ENCODE measurements at places on chromosomes 3 and 15.

GRCh38 chr3:37853691-37854413 lies 7.8 kb upstream of the CTDSPL start:
- peak; percentile 69 for DNase-seq

- DNase-seq: no peak
Measured at GRCh38 chr3:46881596-46882376, 4.3 kb downstream of the PTH1R start.

DNA sequence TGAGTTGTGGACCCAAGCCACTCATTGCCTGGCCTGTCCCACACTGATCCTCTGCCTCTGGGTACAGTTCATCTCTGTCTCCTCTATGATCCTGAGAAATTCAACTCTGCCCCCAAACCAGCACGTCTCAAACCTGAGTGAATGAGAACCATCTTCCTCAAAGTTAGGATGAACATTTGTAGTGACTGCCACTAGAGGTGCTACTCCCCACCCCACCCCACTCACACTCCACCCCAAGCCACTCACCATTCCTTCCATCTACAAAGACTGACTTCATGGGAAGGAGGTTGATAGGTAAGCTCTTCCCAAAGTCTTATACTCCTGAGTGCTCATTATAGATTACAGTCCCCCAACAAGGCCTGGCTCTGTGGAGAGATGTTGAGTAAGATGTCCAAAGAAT lies 43.8 kb downstream of the NEK10 start:
- DNase-seq: no peak

- no peak for DNase-seq
Measured at GRCh38 chr3:159624616-159625015, 364.0 kb upstream of the IL12A start.

GRCh38 chr15:90945091-90945490 lies 9.6 kb upstream of the RCCD1 start:
- no peak for DNase-seq

DNA sequence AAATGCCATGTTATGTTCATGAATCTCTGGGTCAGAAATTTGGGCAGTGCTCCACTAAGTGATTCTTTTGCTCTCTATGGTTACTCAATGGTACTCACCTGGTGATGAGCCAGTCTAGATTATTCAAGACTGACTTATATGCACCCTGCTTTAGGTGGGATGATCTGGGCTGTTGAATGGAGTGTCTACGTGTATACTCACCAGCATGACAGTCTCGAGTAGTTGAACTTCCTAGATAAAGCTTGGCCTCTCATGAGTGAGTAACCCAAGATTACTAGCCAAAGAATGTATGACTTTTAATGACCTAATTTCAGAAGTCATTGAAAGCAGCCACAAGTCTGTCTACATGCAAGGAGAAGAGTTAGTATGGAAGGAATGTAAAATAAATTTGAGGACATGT lies 77.5 kb upstream of the CADM2 start:
- DNase-seq: no peak

GRCh38 chr15:82303956-82304777 lies 41.5 kb downstream of the SAXO2 start:
- DNase-seq: no peak

GRCh38 chr3:157566596-157566995 lies 63.4 kb upstream of the VEPH1 start:
- DNase-seq: no peak
